ENCODE measurements at places on chromosomes 11 and 22.
A peak's percentile ranks its signal among the peaks of the same experiment; 100 is the strongest.

GRCh38 chr11:1559111-1559951 lies 12.7 kb downstream of the DUSP8 start:
- DNase-seq: peak; percentile 31

- DNase-seq: peak; percentile 59
These were observed 7.1 kb downstream of the PRPF19 start for GRCh38 chr11:60899046-60899936.

- no peak for DNase-seq
These were observed 185.1 kb upstream of the MTNR1B start for GRCh38 chr11:92784331-92784730.

- DNase-seq: peak; percentile 30
These were observed 15.0 kb upstream of the ZDHHC13 start for GRCh38 chr11:19101796-19102520.

- no peak for DNase-seq
These were observed 257.7 kb downstream of the TBC1D22A start for GRCh38 chr22:47020166-47020565.

DNA sequence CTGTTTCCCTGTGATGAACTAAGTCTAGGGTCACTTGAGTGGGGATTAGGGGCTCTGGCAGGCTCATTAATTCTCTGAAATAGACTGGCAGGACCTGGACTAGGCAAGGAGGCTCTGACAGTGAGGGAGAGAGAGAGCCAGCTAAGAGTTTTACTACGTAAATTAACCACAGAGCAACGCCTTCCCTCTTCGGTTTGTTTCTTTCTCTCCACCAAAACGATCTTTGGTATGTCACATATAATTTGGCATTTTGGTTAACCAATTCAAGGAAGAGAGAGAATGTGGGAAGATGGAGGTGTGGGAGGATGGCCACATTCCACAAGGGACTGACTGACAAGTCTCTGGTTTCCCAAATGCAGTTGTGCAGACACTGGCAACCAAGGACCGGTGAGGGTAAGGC lies 27.9 kb downstream of the ATG16L2 start:
- DNase-seq: no peak

DNA sequence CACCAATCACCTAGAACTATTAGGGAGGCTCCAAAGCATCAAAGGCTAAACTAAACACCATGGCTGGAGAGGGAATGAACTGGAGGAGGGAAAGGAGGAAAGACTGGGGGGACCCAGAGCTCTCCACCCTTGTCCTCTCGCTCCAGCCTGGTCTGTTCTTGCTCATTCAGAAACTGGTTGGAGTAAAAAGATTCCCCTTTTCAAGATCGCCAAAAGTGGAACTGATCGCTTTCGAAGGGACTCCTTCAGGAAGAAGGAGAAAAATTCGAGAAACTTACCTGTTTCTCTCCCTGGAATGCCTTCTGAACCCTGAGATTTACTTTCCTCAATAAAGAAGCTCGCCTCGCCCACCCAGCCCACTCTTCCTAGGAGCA lies 46.9 kb downstream of the OR4D9 start:
- DNase-seq: no peak

- DNase-seq: peak; percentile 28
These were observed 140.5 kb downstream of the FCHSD2 start for GRCh38 chr11:73001615-73002014.

GRCh38 chr22:25002241-25002985 lies 49.9 kb downstream of the KIAA1671 start:
- no peak for DNase-seq

DNA sequence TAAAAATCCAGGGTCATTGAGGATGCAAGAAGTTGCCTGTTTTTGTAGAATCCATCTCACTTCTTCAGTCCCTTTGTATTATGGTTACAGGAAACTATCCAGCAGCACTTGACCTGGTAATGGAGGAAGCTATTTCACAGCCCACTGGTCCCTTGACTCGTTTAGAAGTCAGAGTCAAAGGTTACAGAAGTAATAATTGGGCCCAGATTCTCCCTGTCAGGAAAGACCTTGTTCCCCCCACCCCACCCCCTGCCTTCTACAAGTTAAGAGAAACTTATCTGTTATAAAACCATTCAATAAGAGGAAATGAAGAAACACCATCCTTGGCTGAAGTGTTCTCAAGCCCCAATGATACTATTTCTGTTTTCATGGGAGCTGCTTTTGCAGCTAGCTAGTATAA lies 65.8 kb downstream of the CSTPP1 start:
- DNase-seq: no peak

DNA sequence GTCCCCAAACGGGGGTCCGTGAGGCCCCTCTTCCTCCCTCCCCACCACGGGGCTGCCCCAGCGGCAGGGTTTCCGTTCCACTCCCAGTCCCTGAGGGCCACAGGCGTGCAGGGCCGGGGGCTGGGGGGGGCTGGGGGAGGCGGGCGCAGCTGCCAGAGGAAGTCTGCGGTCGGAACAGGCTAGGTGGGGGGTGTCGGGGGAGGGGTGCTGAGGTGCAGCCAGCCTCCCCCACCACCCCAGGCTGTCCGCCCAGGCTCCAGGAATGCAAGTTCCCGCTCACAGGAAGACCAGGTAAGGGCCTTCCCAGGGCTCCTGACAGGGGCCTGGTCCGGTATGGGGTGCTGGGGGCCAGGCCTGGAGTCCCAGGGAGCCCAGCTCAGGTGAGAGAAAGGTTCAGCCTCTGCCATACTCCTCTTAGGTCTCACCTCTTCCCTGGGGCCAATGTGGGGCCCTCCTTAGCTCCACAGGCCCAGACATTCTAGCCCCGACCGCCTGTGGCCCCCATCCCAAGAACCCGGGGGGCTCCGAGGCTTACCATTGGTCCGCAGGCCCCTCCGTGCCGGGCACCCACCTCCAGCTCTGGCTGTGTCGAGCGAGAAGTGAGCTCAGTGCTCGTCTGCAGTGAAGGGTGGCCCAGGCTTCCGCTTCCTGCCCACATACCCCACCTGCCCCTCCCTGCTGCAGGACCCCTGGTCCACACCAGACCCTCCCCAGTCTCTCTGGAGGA lies at the start of gene PTPRCAP:
PTPRCAP (minus strand) TSS at position 601 of the 727 bp plus-strand sequence; CDS start at position 538, 63 bp downstream.
- no peak for DNase-seq

GRCh38 chr11:12901272-12901671 lies 107.8 kb upstream of the RASSF10 start:
- no peak for DNase-seq

DNA sequence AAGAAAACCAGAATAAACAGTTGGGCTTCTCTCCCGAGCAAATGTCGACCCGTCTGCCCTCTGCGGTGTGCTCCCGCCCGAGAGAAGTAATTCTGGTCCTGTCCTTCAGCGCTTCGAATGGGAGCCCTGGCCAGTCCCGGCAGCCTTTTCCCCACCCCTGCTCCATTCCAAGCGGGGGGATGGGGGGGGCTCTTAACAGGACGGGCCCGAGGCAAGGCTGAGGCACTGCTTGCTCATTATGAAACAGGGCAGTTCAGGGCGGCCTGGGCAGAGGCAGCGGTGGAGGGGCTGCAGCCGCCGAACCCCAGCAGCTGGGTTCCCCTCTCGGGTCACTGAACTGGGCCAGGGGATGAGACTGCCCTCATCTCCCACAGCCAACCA lies 9.1 kb downstream of the BACE1-AS start:
- no peak for DNase-seq

DNA sequence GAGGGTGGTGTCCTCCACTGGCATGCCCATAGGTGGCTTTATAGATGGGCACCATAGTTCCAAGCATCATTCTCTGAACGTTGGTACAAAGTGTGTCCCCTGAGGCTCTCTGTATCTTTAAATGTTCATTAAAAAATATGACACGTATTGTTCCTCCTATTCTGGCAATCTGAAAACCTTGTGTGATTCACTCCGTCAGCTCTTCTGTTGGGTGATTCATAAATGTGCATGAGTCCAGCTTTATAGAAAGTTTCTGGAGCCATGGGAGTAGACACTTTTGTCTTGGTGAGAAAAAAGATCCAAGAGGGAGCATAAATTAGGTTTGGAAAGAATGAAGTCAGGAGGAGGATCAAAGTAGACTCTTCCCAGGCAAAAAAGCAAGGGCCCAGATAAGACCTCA lies 728.8 kb downstream of the NELL1 start:
- no peak for DNase-seq

- DNase-seq: peak; percentile 50
These were observed 1.3 kb upstream of the NADSYN1 start for GRCh38 chr11:71451596-71452198.

DNA sequence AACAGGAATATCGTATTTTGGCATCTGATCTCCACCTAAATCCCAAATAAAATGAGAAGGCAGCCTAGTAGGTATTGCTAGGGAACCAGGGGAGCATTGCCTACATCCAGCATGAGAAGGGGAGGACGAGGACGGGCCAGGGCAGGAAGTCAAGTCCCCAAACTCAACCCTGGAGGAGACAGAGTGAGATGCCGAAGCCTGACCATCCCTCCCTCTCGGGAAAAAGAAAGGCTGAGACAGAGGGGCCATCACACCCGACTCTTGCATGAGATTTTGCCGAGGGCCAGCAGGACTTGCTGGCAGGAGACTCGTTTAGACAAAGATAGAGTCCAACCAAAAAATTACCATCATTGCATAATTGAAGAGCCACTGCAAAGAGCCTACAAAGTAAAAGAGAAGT lies 50.2 kb upstream of the SPATA19 start:
- no peak for DNase-seq

- no peak for DNase-seq
These were observed 46.9 kb downstream of the DDX6 start for GRCh38 chr11:118744046-118744445.

- DNase-seq: no peak
These were observed 5.0 kb downstream of the BSCL2 start for GRCh38 chr11:62702246-62702645.

GRCh38 chr22:23509571-23510302 lies 70.4 kb downstream of the IGLL1 start:
- DNase-seq: peak; percentile 67

DNA sequence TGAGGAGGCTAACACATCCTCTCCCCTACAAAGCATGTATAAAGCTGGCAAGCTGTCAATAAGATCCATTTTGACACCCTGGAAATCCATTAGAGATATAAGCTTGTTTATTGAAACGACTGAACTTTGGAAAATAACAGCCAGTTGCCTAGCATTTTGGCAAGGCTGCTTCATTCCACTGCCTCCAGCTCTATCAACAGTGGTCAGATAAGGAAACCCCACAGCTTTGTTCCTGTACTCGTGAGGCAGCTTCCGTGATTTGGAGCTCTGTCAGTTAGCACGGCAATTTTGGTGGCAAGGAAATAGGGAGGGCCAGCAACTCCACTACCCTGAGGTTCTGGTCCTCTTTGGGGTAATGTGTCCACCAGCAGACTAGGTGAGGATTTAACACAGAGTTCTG lies 2.0 kb upstream of the OR51S1 start:
- DNase-seq: no peak

DNA sequence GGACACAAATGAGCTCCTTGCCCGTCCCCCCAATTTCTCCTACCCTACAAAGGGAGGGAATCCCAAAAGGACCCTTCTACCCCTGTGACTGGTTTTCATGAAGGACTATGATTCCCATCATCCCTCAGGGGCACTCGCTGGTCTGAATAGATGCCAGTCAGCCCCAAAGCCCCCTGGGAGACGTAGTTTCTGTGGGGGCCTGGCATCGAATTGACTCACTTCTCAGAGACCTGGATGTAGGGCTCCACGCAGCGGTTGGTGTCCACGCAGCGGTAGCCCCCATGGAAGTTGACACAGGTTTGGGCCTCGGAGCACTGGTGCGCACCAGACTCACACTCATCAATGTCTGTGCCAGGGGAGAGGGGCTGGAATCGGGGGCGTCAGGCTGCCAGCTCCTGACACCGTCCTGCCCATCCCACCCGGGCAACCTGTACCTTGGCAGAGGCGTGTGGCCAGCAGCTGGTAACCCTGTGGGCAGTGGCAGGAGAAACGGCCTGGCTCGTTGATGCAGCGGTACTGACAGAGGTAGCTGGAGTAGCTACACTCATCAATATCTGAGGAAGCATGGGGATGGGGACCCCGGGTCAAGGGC lies 4.4 kb downstream of the EFEMP2 start:
- DNase-seq: no peak

DNA sequence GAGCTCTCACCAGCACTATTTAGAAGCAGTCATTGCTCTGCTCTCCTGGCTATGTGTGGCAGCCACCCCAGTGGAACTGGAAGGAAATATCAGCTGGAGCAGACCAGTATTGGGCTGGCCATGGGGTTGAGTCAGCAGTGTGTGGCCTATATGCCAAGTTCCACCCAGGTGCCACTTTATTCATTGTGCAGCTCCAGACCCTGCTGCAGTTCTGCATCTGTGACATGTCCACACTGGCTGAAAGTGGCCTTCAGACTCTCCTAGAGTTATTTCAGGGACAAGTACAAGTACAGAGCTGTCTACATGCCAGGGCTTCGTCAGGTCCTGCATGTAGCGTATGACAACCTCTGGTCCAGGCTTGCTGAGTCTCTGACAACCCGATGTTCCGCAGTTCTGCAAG lies 55.2 kb downstream of the CABIN1 start:
- DNase-seq: no peak

GRCh38 chr11:115999437-115999836 lies 495.2 kb upstream of the CADM1 start:
- DNase-seq: no peak

DNA sequence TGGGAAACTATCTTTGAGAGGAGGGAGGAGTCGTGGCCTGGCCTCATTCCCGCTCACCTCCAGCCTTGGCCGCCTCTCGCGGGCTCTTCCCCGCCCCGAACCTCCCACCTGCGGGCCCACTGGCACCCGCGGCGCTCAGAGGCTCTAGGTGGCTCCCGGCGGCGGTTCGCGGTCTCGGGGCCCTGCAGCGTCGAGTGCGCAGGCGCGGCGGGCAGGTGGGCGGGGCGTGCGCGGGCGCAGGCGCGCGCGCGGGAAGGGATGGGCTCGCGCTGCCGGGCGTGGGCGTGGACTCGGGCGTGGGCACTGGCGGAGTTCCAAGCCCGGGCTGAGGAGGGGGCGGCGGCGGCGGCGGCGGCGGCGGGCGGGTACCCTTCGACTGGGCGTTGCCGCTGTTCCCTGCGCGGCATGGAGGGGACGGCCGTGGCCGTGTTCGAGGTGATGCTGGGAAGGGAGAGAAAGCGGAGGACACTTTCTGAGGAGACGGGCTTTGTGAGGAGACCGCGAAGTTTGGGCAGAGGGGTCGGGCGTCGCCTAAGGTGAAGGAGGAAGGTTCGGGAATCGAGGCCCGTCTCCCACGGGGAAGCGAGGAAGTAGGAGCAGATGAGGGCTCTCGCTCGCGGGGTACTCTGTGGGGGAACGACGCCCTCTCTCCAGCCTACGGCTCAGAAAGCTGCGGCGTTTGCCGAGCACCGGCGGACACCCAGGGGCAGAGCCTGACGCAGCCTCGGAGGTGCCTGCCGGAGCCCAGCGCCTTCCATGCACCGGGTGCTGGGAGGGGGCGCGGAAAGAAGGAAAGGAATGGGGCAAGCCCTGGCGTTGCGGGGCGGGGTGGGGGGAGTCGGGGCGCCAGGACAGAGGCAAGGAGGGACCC lies 15.7 kb upstream of the SPTBN2 start:
- peak; percentile 84 for DNase-seq

- DNase-seq: peak; percentile 80
These were observed 10.5 kb downstream of the TOLLIP start for GRCh38 chr11:1298695-1299492.
